Calu3 (cell line): ENCODE measurements at places on chromosomes 16 and 17. TPM values are rescaled to one million over a fixed set of nuclear protein-coding genes. Genes with fewer than 3 reads are reported as not detected.

The PIRT gene
- total RNA-seq: not detected in 2 replicates

The RHBDL1 gene
- 2.4 and 2.6 TPM in 2 replicates for total RNA-seq

GRCh38 chr16:88613293-88613692 lies 25.1 kb upstream of the IL17C start:
- H3K36me3 ChIP-seq: peaks cover 17% of the 10 kb centered on the region
- DNase-seq: no peak
- H3K4me1 ChIP-seq: peaks cover 45% of the 10 kb centered on the region

DNA sequence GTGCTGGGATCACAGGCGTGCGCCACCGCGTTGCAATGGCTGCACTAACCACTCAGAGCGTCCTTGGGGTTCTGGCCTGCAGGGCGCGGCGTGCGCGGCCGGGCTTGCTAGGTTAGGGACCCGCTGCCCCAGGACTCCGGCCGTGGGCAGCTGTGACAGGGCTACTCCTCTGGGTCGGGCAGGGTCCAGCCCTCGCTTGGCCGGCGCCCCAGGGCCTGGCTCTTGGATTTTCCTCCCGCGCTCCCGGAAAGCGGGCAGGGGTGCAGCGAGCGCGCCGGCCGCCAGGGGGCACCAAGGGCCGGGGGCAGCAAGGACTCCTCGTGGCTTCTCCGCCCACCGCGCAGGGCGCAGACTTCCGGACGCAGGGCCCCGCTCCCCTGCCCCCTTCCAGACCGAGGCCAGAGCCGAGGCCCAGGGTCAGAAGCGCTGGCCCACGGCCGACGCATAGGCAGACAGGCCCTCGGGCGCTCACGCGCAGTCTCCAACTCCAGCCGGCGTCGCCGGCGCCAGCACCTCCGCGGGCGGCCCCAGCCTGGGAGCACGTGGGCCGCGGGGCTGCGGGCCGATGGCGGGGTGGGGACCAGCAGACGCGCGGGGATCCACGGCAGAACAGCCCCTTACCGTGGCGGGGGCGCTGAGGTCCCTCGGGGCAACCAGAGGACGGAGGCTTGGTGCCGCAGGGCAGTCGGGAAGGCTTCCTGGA lies 355 bp downstream of the TLE7 start:
- no peak for DNase-seq
- peaks cover 7% of the 10 kb centered on the region for H3K36me3 ChIP-seq
- H3K4me3 ChIP-seq: no peak overlapping the region

DNA sequence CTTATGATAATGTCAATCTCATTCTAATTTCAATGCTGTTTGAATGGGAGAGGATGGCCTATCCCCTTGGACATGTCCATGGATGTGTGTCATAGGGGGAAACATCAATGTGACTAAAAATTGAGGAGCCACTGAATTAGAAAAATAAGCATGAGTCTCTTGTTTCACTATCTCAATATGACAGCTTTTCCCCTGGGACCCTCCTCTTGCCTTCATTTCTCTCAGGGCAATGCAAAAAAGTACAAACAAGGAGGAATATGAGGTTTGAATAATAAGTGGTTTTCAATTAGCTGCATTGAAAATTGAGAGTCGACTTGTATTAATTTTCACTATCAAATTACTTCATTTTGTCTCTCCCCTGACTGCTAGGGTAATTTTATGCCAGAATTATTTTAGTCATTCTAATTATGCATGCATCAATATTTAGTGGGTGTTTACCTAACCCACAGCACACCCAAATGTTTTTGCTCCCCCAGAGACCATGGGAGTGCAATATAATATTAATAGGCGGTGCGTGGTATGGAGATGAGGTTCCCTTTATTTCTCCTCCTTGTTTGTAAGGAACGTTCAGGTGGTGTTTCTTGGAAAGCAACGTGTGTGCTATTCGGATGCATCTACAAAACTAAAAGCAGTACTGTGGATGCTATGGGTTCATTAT lies 6.8 kb upstream of the SDR42E1 start:
- DNase-seq: no peak
- H3K27ac ChIP-seq: no peak overlapping the region
- no peaks in the 10 kb centered on the region for H3K36me3 ChIP-seq
- no peak overlapping the region for H3K4me3 ChIP-seq

- DNase-seq: no peak
- H3K27ac ChIP-seq: no peak overlapping the region
- H3K4me1 ChIP-seq: no peaks in the 10 kb centered on the region
- H3K27me3 ChIP-seq: peaks cover 14% of the 10 kb centered on the region
- no peak overlapping the region for H3K4me3 ChIP-seq
Observed at GRCh38 chr17:65109990-65110680, 27.0 kb upstream of the RGS9 start.

- no peak for DNase-seq
- H3K4me3 ChIP-seq: no peak overlapping the region
- peaks cover 6% of the 10 kb centered on the region for H3K36me3 ChIP-seq
Observed at GRCh38 chr16:83136419-83136818, 509.6 kb downstream of the CDH13 start.
